ENCODE measurements at places on chromosomes 3 and 15.
A peak's percentile ranks its signal among the peaks of the same experiment; 100 is the strongest.

GRCh38 chr3:126313166-126313565, 44.0 kb downstream of the KLF15 start:
- DNase-seq = no peak

DNA sequence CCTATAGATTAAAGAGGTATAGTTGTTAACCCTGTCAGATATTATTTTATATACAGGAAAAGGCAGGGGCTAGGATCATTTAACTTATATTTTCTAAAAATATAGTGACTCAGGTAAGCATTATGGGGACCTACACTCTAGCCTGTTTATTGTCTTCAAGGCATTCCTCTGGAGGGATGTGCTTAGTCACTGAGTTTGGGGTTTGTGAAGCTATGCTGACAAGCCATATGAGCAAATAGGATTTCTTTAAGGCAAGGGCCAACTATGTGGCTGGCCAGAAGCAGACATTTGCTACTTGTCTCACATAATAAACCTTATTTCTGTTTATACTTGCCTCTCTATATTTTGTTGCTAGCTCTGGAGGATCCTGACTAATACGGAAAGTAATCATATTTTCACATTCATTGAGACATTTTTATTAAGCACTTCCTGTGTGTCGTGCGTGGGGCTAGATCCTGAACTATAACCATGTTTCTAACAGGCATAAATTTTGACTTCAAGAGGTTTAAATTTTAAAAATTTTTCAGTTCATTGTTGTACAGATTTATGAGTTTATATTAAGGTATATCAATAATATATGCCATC, 153.4 kb downstream of the OTOL1 start:
- peak; percentile 12 for DNase-seq

DNA sequence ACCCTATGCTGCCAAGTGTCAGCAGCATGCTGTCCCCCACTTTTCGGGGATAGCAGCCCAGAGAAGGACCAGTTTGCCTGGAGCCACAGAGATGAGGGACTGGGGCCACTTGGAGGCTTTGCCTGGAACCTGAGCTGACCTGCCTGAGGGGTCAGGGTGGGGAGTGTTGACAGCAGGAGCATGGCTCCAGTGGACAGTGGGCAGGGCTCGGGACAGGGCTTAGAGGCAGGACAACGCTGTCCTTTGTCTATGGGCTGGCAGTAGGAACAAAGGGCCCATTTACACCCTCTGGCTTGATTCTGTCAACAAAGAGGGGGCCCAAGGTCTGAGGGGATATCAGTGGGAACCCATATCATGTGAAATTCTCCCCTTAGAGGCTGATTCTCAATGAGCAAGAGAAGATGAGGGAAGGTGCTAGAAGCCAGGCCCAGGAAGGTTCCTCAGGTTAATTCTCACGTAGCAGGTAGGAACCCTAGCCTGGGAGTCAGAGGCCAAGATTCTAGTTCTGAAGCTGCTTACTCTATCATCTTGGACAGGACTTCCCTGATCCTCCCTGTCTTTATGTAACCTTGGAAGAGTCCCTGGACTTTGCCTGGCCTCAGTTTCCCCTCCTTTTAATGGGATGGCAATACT, 29.7 kb upstream of the HHATL start:
- no peak for DNase-seq

DNA sequence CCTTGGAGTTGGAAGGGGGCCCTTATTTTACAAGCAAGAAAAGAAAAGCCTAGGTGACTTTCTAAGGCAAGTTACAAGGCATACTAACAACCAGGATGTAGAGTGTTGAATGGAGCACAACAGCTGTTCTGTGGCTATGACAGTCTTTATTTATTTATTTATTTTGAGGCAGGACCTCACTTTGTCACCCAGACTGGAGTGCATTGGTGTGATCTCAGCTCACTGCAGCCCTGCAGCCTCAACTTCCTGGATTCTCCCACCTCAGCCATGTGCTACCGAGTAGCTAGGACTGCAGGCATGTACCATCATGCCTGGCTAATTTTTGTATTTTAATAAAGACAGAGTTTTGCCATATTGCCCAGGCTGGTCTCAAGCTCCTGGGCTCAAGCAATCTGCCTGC, 973.4 kb downstream of the ROBO1 start:
- no peak for DNase-seq

DNA sequence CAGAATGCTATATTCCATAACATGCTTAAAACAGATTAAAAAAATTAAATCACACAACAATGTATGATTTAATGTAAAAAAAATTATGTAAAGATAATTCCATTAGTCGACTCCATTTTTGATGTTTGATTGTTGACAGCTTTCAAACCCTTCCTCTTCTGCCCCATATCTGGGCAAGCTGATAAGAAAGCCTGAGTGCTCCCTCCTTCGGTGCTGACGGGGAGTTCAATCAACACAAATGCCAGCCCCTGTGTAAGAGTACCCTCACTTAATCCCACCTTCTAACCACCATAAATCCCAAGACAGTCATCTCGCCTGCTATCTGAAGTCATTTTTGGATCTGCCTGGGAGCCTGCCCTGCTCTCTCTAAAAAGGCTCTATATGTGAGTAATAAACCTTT, 59.8 kb upstream of the IP6K2 start:
- DNase-seq = no peak

DNA sequence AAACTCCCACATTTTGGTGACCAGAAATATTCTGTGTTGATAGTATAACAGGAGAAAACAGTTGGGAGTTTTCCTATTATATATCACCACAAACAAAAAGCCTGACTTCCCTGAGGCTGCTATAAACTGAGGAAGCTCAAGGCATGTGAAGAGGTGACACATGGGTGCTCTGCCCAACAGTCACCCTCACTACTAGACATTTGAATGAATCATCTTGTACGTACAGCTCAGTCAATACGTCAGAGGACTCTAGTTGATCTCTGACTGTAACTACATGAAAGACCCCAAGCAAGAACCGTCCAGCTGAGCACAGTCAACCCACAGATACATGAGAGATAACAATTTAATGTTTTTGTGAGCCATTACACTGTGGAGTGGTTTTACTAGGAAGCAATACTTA, 338.3 kb upstream of the ATP11B start:
- DNase-seq = no peak

- no peak for DNase-seq
These were observed 41.9 kb upstream of the PLXND1 start for GRCh38 chr3:129648391-129648790.
